ENCODE measurements at places on chromosomes 16 and 17.
A peak's percentile ranks its signal among the peaks of the same experiment; 100 is the strongest.

GRCh38 chr16:24372824-24373223, 116.7 kb downstream of the CACNG3 start:
- no peak for DNase-seq

DNA sequence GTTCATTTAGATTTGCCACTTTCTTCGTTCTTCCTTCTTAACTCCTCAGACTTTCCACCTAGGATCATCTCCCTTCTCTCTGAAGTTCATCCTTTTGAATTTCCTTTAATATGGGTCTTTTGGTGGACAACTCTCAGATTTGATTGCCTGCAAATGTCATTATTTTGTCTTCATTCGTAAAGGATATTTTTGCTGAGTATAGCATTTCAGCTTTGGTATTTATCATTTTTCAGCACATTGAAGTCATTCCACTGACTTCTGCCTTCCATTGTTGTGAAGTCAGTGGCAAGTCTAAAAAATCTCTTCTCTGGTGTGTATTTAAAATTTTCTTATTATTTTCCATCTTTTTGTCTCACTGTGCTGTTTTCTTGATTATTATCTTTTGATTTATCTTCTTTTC, 45.4 kb downstream of the GAN start:
- DNase-seq: no peak

GRCh38 chr17:28996554-28997096, 9.2 kb downstream of the SEZ6 start:
- DNase-seq: no peak

DNA sequence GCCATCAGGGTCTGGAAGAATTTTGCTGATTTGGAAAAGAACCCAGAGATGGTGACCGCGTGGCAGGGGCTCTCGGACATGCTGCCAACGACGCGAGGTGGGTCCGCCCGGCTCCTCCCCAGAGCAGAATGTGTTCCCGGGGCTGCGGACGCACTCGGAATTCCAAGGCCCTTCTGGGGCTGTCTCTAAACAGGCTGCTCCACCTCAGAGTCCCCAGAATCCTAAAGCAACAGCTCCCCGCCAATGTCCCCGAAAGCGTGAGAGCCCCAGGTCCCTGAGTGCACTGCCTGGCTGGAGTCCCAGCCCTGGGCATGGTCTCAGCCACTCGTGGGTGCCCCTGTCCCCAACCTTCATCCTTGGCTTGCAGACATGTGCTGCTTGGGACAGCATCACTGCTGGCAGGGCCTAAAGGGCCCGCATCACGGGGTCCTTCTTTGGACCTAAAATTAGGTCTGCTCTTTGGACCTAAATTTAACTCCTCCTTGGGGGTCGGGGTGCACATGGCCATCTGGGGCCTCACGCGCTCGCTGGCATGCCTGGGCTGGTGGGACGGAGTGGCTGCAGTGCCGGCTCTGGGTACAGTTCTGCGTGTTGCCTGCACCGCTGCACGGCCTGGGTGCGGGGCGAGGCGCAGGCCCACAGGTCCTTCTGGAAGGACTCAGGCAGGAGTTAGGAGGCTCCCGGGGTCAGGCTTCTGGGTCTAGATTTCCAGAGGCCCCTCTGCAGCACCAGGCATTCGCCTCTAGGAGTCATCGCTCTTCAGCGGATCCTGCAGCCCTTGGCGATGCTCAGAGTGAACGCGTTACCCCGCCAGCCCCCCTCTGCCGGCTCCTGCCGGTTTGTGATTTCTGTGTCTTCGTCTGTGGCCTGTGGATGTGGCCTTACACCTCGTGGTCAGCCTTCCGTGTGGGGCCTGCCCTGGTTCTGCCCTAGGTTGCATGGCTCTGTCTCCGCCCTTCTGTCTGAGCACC, 41.9 kb upstream of the CHMP6 start:
- no peak for DNase-seq

DNA sequence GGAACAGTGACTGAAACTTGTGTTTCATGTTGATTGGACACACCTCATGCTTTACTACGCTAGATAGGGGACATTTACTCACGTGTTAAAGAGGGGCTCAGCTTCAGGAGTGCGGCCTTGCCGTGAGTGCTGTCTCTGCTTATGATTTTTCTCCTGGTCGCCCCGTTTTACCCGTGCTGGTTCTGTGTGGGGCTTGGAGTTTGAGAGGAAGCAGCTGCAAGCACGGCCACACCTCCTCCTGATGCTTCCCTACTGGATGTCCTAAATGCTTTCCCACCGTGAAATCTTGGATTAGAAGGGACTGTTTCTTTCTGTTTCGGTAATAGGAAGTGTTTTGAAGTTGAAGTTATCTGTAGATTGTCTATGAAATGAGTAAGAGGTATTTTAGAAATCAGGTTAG, 54.0 kb upstream of the ZNF750 start:
- no peak for DNase-seq

- DNase-seq: no peak
Observed at GRCh38 chr16:49734331-49734730, 121.6 kb downstream of the ZNF423 start.

- DNase-seq: peak; percentile 14
Observed at GRCh38 chr16:12573730-12574383, 229.8 kb downstream of the CPPED1 start.
